ENCODE measurements at places on chromosomes 16 and 17. TPM values are rescaled to one million over a fixed set of nuclear protein-coding genes. Genes with fewer than 3 reads are reported as not detected.

The COX6A2 gene
- total RNA-seq: 1,349 TPM

The KCNH6 gene
- total RNA-seq: not detected

The CD300H gene
- total RNA-seq: not detected

The RCVRN gene
- 0.27 TPM for total RNA-seq

DNA sequence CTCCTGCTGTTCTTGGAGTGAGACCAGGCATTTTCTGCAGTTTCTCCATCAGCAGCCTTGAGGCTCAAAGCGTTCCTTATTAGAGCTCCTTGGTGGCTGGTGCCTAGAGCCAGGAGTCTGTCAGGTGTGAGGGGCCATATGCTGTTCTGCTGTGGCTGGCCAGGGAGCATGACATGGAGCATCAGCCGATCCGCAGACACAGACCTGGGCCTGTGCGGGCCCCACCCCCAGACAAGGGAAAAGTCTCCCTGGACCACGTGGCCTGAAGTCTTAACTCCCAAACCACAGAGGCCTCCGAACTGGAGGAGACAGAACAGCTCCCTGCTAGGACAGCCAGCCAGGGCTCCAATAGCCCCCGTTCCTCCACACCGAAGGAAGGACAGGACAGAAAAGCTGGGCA lies 162.7 kb upstream of the CIBAR2 start:
- no peak for DNase-seq
- H3K36me3 ChIP-seq: no peaks in the 10 kb centered on the region
- H3K4me3 ChIP-seq: no peak overlapping the region
- no peaks in the 10 kb centered on the region for H3K4me1 ChIP-seq

GRCh38 chr16:67993207-67994039 lies 5.9 kb downstream of the DPEP2 start:
- H3K27me3 ChIP-seq: no peaks in the 10 kb centered on the region
- H3K4me3 ChIP-seq: peak overlapping the region; percentile 3
- peak overlapping the region; percentile 82 for H3K27ac ChIP-seq
- H3K36me3 ChIP-seq: peaks cover 13% of the 10 kb centered on the region

- no peak for DNase-seq
- no peaks in the 10 kb centered on the region for H3K36me3 ChIP-seq
- H3K27ac ChIP-seq: no peak overlapping the region
- H3K4me3 ChIP-seq: no peak overlapping the region
- no peaks in the 10 kb centered on the region for H3K27me3 ChIP-seq
Observed at GRCh38 chr17:68682903-68683302, 81.7 kb upstream of the FAM20A start.

DNA sequence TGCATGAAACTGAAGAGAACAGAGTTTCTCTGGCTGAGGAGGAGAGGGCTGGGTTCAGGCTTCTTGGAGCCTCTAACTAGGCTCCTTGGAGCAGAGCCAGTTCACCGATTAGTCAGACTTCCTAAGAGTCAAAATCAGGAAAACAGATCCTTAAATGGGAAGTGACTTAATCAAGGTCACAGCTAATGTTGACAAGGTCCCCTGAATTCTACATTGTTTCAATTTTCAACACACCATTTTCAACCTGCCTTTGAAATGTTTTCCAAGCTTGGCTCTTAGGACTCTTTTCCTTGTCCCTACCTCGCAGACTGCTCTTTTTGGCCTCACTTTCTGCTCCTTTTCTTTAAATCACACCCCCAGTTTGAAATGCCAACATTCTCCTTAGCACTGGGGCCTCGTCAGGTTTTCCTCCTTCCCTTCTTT lies 16.3 kb downstream of the MYL4 start:
- peak; percentile 89 for DNase-seq
- peaks cover 47% of the 10 kb centered on the region for H3K4me1 ChIP-seq
- H3K36me3 ChIP-seq: no peaks in the 10 kb centered on the region

DNA sequence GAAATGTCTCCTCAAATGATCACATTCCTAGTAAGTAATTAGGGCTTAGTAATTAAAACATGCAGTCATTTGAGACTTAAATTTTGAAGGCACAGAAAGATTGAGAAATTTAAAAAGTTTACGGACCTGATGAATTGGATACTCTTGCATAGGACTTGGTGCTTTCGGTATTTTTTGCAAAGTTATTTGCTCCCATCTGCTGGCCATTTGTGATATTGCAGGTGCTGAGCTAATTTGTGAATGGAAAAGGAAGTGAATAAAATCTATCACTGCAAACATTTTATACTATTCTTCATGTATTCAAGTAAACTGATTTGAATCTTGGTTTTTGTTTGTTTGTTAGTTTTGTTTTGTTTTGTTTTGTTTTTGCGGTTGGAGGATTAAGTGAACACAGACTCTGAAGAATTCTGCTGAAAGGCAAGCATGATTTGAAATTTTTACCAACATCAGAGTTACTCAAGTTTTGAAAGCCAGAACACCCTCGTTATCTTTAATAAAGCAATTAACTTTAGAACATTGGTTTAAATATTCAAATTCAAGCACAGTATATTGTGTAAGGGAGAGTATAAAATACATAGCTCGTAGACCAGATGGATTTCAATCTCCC lies 689.5 kb upstream of the RBFOX1 start:
- no peak overlapping the region for H3K4me3 ChIP-seq
- H3K27ac ChIP-seq: no peak overlapping the region
- no peaks in the 10 kb centered on the region for H3K36me3 ChIP-seq
- H3K27me3 ChIP-seq: no peaks in the 10 kb centered on the region
- H3K4me1 ChIP-seq: no peaks in the 10 kb centered on the region

DNA sequence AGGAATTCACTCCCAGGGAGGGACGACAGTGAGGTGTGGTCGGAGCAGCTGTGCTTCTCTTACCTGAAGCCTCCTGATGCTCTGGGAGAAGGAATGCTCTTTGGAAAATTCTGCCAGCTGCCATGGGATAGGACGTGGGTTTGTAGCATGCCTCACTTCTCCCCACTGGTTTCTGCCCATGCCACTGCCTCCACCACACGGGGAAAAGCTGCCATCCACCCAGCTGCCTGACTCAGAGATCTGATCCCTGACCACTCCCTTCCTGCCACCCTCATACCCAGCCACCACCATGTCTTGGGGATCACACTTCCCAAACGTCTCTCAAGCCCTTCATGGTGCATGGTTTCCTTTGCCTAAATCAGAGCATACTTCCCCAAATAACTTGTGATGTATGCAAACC lies 80.0 kb downstream of the CPPED1 start:
- no peaks in the 10 kb centered on the region for H3K36me3 ChIP-seq
- no peak for DNase-seq
- H3K27ac ChIP-seq: no peak overlapping the region
- no peaks in the 10 kb centered on the region for H3K4me1 ChIP-seq

DNA sequence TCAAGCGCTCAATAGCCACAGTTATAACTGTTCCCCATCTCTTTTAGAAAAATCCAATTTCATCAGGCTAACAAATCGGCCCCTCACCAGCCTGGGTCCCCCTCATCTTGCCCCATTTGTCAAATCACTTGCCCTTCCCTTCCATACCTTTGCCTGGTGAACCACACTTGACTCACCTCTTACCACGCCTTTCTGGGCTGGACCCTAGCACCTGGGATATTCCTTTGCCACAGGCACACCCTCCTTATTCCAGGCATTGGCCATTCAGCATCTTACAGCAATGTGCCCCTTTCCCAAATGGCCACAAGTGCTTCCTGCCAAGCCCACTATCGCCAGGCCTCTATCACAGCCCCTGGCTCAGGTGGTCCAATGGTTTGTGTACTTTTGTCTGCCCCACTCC lies 14.9 kb downstream of the CMTM4 start:
- DNase-seq: no peak
- H3K4me3 ChIP-seq: no peak overlapping the region
- no peak overlapping the region for H3K27ac ChIP-seq
- no peaks in the 10 kb centered on the region for H3K27me3 ChIP-seq
- H3K36me3 ChIP-seq: no peaks in the 10 kb centered on the region

DNA sequence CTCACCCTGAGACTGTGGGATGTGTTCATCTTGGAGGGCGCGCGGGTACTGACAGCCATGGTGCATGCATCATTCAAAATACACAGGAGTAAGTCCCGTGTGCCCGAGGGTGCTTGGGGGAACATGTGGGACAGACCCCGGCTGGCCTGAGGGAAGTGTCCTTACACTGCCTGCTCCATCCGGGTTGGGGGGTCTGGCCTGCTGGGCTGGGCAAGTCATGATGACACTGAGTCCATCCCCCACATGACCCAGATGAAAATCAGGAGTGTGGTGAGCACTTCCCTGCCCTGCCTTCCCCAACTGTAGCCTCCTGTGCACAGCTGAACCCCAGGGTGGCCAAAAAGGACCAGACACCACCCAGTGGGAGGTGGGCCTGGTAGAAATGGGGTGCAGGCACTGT lies 10.8 kb downstream of the TBC1D26 start:
- no peaks in the 10 kb centered on the region for H3K36me3 ChIP-seq
- DNase-seq: no peak
- H3K4me1 ChIP-seq: no peaks in the 10 kb centered on the region
- H3K27me3 ChIP-seq: no peaks in the 10 kb centered on the region
- no peak overlapping the region for H3K4me3 ChIP-seq
- no peak overlapping the region for H3K27ac ChIP-seq

DNA sequence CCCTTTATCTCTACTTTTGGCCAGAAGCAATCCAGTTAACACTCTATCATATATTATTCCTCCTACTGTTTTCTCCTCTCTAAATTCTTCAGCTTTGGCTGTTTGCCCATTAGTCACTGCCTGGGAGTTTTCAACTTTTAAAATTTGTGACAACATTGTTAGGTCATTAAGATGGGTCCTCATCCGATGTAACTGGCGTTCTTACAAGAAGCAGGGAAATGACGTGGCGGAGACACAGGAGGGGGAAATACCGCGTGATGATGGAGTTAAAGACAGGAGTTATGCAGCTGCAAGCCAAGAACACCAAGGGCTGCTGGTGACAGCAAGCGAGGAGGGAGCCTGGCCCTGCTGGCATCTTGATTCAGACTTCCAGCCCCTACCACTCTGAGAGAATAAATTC lies 34.8 kb upstream of the CPHXL start:
- no peaks in the 10 kb centered on the region for H3K27me3 ChIP-seq
- H3K4me3 ChIP-seq: no peak overlapping the region
- no peak overlapping the region for H3K27ac ChIP-seq
- DNase-seq: no peak

DNA sequence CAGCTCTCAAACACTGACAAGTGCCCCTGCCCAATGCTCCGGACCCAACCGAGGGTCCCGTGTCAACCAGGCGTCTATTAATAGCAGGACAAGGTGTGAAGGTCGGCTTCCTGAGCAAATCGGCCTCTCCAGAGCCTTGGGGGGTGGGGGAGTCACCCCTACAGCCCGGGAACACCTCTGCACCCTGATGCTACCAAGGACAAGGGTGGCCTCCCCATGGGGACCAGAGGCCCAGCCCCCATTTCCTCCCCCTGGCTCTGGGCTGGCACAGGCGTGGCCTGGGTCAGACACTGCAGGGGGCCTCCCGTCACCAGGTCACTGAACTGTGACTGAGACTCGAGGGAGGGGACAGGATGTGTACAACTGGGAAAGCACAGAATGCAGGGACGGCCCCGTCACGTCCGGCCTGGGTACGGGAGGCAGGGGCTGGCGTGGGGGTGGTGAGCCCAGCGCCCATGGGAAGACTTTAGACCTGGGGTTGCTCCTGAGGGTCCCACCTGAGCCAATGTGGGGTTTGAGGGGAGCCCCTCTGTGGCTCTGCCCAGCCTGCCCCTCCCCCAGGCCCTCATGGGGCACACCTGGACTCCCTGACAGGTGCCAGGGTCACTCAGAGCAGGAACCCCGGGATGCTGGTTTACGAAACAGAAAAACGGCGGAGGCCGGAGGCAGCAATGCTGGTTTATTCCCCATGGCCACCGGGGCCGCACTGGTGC lies 579 bp upstream of the CYBA start:
- no peaks in the 10 kb centered on the region for H3K27me3 ChIP-seq
- DNase-seq: peak; percentile 68
- H3K36me3 ChIP-seq: no peaks in the 10 kb centered on the region
- peak overlapping the region; percentile 94 for H3K27ac ChIP-seq
- peak overlapping the region; percentile 78 for H3K4me3 ChIP-seq
- H3K4me1 ChIP-seq: peaks cover 14% of the 10 kb centered on the region

GRCh38 chr16:86210403-86211193 lies 299.7 kb upstream of the FOXF1 start:
- H3K27ac ChIP-seq: no peak overlapping the region
- peaks cover 8% of the 10 kb centered on the region for H3K4me1 ChIP-seq

DNA sequence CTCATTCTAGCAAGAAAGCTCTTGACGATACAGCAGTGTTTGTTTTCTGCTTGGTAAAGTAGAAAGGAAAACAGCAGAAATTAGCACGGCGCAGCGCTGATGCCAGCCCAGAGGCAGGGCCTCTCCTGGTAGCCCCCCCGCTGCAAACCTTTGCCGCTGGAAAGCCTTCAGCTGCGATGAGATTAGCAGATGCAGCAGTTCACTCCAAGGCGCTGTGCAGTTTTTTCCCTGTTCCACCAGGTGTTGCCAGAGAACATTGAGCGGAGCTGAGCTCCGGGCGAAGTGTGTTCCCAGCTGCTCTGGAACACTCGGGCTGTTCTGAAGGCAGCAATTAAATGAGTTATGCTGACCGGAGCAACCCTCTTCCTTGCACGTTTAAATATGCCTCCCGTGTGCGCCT lies 72.5 kb downstream of the RBFOX1 start:
- no peak overlapping the region for H3K27ac ChIP-seq
- H3K27me3 ChIP-seq: no peaks in the 10 kb centered on the region
- DNase-seq: peak; percentile 81

DNA sequence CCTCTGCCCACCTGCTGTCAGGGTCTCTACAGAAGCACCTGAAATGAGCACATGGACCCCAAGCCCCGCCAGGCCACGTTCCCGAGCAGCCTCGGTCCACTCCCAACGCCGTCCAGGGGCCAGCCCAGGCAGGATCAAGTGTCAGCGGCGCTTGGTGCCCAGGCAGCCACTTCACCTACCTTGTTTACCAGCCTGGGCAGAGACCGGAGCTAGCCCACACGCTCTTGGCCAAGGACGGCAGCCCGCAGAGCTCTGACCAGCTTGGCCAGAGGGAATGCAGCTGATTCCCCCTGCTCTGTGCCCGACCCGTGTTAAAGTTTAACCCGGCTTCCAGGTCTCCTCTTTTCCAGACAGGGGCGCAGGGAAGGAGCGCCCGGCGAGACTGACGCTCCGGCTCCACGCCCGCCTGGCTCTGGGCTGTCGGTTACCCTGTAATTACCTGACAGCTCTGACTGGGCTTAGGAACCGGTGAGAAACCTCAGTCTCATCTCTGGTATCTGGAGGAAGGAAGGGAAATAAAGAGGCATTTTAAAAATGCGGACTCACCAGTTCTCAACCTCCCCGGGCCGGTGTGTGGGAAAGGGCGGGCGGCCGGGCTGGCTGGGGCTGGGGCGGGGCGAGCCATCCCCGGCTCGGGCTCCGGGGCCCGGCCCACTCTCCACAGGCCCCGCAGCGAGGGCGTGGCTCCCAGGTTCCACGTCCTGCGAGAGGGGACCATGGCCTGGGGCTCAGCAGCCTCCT lies 4.6 kb downstream of the KIFC3 start:
- peak; percentile 55 for DNase-seq
- peak overlapping the region; percentile 31 for H3K4me3 ChIP-seq
- H3K4me1 ChIP-seq: peaks cover 69% of the 10 kb centered on the region
- H3K27me3 ChIP-seq: no peaks in the 10 kb centered on the region

Data from heart left ventricle (tissue), 16 donors.